ENCODE measurements at places on chromosomes 11 and 22. TPM values are rescaled to one million over a fixed set of nuclear protein-coding genes. Genes with fewer than 3 reads are reported as not detected.

Gene PACSIN3
- total RNA-seq = 15.6 TPM

Gene CDC42EP1
- 20.2 TPM for total RNA-seq

Gene CRYBA4
- not detected for total RNA-seq

Gene FXYD2
- total RNA-seq = 0.65 TPM

Gene OR51B4
- not detected for total RNA-seq

Gene HSD17B12
- total RNA-seq = 111 TPM

Gene PGA4
- not detected for total RNA-seq

Gene SOX6
- total RNA-seq = under 0.01 TPM

Gene EIF3D
- 568 TPM for total RNA-seq

Gene KCNK4
- total RNA-seq = under 0.01 TPM

Gene SAA4
- not detected for total RNA-seq

Gene SPA17
- 8.5 TPM for total RNA-seq

Gene GGTLC3
- not detected for total RNA-seq

Gene B3GAT1
- total RNA-seq = under 0.01 TPM

Gene C11orf97
- not detected for total RNA-seq

Gene C11orf16
- total RNA-seq = not detected

Gene PRG3
- not detected for total RNA-seq

Gene TEAD1
- total RNA-seq = 38.1 TPM

Gene MYOD1
- not detected for total RNA-seq

Gene LRRC56
- 0.30 TPM for total RNA-seq

Gene PPP6R2
- 44.5 TPM for total RNA-seq

Gene NCAM1
- total RNA-seq = not detected

Gene TRIM34
- total RNA-seq = 5.8 TPM

Gene HIRA
- total RNA-seq = 23.3 TPM

Gene PLAAT5
- not detected for total RNA-seq

Gene FAM227A
- 2.9 TPM for total RNA-seq

Gene CREB3L1
- 0.32 TPM for total RNA-seq

All from epithelial cell of umbilical artery (primary cell).